Kidney epithelial cell (primary cell): ENCODE measurements at places on chromosomes 7 and 10.

GRCh38 chr7:93972029-93972725 is 32.0 kb downstream of the BET1 start:
- DNase-seq, result no peak

DNA sequence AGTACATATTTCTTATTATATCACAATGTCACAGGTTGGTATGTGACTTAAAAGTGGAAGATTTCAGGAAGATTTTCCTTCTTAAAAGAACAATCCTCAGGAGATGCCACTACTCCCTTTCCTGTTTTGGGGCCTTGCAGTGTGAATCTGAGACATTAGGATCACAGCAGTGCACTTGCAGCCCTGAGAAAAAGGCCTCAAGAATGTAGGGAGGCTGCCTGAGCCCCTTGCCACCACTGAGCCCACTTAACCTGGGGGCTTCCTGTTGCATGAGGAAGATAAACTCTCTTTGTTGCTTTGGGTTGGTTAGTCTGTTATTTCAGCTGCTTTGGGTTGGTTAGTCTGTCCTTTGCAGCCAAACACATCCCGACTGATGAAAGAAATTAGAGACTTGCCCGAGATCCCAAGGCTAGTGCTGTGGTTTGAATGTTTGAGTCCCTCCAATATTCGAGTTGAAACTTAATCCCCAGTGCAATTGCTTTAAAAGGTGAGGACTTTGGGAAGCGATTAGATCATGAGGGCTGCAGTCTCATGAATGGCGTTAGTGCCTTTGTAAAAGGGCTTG is 151.3 kb upstream of the SP4 start:
- no peak for DNase-seq

GRCh38 chr10:115882021-115882420 is 391.0 kb downstream of the GFRA1 start:
- DNase-seq, result no peak

- DNase-seq, result no peak
These were observed 51.6 kb downstream of the ARMH3 start for GRCh38 chr10:102004376-102004775.

GRCh38 chr10:436911-437665 is 252.4 kb downstream of the DIP2C start:
- DNase-seq, result no peak

DNA sequence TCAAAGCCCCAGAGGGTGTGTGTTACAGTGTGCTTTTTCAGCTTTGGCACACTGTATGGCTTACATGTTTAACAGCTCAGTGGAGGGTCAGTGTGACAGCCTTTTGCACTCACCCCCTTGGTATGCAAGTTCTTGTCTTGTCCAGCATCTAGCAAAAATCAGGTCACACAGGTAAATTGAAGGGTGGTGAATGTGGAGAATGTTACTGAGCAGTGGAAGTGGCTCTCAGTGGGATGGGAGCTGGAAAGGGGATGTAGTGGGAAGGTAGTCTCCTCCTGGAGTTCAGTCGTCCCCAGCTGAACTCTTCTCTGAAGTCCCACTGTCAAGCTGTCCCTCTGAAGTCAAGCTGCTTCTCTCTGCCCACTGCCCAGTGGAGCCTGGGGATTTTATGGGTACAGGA is 21.0 kb upstream of the C10orf90 start:
- no peak for DNase-seq

DNA sequence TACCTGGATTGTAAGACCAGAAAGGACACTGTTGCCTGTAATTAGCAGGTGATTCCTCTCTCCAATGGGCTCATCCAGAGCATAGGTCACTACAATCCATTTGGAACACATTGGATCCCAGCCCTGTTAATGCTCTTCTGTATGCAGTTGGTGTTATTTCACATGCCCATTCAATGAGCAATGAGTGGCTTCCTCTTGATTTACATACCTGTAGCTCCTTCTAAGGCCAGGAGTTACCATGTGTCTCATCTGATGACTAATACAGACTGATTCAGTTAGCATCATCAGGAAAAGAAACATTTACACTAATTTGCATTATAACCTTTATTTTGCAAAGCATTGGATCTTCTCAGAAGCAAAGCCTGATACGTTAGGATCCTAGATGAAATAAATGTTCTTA is 83.1 kb upstream of the NPVF start:
- peak; percentile 63 for DNase-seq

- no peak for DNase-seq
These were observed 179.6 kb downstream of the FZD1 start for GRCh38 chr7:91443862-91444261.

GRCh38 chr10:110162741-110163145 is 44.7 kb upstream of the MXI1 start:
- no peak for DNase-seq

- no peak for DNase-seq
These were observed 120.1 kb upstream of the AGK start for GRCh38 chr7:141431140-141431479.

DNA sequence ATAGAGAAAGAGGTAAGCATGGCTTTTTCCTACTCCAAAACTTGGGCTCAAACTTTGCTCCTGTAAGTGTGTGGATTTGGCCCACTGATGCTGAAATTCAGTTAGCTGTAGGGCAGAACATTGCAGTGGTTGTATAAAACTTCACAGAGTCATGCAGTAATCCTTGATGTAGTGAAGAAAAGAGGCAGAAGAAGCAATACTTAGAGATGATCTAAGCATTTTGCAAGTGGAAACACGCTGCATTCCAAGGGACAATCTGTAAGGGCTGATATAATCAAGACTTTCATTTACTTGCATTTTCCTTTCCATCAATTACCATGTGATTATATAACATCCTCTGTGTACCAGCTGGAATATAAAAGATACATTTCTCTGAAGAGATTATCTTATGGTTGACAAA is 338.8 kb downstream of the DNAJB9 start:
- no peak for DNase-seq
